ENCODE measurements at places on chromosomes 12 and 14.

DNA sequence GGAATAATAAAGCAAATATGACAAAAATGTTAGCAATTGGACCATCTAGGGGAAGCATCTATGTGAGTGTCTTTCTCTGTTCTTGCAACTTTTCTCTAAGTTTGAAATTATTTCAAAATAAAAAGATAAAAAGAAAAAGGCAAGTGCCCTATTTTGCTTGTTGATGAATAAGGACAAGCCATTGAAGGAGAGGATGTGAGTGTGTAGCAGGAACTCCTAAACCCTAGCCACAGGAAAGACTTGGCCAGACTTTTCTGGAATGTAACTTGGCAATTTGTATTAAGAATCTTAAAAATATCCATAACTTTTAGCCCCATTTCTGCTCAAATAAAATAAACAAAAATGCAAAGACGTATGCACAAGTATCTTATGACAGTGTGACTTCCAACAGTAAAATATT lies 279.4 kb downstream of the CACNA1C start:
- no peak for DNase-seq

DNA sequence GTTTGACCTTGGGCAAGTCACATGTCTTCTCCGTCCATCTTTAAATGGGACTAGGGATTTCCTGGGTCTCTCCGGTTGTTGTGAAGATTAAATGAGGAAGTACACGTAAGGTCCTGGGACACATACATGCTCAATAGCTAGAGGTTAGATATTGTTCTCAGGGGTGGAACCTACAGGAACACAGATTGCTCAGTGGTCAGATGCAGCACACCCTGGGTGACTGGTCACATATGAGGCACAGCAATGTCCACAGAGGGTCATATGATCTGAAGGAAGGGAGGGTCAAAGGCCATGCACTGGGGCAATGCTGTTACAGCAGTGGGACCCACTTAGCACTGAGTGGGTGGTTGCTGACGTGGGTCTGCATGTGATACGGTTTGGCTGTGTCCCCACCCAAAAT lies 11.4 kb upstream of the SLC8B1 start:
- no peak for DNase-seq

DNA sequence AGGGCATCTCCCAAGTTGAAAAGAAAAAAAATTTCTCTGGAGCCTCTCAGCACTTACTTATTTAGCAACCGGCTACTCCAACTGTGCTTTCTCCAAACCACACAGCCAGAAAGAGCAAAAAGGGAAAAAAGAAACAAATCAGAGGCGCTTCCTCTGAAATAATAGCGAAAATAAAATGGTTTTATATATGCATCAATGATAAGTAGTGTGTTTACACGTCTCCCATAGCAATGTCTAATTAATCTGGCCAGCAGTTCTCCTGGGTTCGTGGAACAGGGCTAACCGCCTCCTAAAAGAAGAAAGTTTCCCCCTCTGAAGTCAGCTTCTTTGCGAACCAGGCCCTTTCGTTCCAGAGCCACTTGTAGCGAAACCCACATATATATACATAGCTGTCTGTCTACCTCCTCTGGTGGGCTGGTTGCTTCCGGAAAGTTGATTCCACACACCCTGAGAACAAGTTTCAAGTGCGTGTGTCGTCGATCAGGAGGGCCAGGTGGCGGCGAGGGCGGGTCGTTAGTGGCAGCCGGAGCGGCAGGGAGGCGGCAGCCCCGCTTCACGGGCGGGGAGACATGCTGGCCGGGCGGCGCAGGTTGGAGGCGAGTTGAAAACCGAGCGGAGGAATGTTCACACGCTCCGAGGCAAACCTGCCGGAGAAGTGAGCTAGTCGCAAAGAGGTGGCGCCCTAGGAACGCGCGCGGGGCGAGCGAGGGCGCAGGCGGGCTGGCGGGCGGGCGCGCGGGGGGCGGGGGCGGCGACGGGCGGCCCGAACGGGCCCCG lies 2.7 kb downstream of the PTHLH start:
- peak; percentile 84 for DNase-seq

DNA sequence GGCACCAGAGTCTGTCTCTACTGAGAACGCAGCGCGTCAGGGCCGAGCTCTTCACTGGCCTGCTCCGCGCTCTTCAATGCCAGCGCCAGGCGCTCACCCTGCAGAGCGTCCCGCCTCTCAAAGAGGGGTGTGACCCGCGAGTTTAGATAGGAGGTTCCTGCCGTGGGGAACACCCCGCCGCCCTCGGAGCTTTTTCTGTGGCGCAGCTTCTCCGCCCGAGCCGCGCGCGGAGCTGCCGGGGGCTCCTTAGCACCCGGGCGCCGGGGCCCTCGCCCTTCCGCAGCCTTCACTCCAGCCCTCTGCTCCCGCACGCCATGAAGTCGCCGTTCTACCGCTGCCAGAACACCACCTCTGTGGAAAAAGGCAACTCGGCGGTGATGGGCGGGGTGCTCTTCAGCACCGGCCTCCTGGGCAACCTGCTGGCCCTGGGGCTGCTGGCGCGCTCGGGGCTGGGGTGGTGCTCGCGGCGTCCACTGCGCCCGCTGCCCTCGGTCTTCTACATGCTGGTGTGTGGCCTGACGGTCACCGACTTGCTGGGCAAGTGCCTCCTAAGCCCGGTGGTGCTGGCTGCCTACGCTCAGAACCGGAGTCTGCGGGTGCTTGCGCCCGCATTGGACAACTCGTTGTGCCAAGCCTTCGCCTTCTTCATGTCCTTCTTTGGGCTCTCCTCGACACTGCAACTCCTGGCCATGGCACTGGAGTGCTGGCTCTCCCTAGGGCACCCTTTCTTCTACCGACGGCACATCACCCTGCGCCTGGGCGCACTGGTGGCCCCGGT lies at the start of gene PTGDR:
Gene PTGDR, plus strand, starts transcription at position 198 of the 778 bp plus-strand sequence. Its CDS starts 117 bp downstream, at position 315.
- no peak for DNase-seq

GRCh38 chr14:89922031-89922907 lies 32.3 kb downstream of the EFCAB11 start:
- DNase-seq: peak; percentile 95

GRCh38 chr14:61472011-61472672 lies 150.8 kb downstream of the PRKCH start:
- DNase-seq: peak; percentile 98

DNA sequence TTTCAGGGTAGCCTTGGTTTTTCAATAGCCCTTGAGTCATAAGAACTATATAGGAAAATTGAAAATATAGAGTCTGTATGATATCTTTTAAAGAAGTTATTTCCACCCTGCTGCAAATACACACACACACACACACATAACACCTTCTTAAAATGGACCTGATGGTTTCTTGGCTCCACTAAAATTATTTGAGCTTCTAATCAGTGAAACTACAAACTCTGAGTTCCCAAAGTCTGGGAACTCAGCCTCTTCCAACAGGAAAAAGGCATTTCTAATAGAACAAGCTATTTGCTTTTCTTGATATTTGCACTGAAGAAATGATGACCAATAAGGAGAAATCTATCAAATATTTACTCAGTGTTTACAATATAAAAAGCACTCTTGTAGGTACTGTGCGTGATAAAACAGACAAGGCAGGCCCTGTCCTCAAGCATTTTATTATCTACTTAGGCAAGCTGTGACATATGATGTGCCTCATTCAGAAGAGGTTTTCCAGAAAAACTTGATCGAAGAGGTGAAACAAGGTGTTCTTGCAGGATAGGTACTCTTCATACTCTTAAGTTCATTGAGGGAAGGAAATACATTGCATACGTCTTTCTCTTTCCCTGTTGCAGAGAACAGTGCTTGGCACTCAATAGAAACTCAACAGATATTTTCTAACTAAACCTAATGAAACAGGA lies 88.6 kb downstream of the MGST1 start:
- no peak for DNase-seq

DNA sequence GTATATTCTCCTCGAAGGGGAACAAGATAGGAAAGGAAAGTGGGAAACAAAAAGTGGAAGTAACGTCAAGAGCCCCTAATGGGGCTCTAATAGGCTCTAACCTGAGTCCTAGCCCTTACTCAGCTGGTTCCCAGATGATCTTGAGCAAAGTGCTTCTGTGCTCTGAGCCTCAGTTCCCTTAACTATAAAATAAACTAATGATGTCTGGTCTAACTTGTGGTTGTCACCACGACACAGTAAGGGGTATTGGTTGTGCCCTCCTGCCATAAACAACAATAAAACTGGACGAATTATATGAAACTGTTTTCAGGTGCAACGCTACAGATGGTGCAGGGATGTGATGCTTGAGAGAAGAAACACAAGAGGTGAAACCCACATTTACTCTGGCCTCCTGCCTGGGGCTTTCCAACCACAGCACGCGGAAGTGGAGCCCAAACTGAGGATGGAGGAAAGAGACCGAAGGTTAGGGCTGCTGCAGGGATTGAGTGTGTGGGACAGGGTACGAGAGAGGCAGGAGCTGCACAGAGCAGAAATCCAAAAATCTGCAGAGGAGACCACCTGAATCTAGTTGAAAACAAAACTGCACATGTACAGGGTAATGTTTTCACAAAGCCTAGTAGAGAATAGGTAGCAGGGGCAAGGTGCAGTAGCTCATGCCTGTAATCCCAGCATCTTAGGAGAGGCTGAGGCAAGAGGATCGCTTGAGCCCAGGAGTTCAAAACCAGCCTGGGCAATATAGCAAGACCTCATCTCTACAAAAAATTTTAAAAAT lies 45.6 kb upstream of the BCL2L14 start:
- DNase-seq: no peak

DNA sequence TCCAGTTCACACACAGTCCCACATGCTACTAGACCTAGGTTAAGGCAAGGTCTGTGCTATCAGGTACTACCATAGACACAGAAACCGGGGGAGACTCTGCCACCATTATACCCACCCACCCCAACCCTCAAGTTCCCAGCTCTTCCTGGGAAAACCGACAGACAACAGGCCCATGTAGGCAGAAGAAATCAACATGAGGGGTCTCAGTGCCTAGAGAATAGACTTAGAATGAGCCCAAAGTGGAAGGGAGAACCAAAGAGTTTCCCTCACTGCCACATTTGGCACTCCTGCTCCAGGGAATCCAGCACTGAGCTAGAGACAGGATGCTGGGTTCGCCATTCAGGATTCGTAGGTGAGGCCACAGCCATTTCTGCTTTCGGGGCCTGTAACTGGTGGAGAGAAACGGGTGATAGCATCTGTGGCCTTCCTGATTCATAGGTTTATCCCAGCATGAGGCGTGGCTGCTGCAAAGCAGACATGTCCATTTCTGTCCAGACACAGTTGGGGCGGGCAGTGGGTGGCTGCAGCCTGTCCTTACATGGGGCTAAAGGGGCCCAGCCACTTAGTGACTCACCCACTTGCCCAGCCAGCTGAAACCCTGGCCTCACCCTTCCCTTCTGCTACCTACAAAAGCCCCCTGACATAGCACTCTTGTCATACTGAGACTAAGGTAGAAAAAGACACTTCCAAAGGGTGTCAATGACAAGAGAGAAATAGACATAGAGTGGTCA lies 69.4 kb downstream of the IRF2BPL start:
- DNase-seq: peak; percentile 88

GRCh38 chr12:47762850-47763465 lies 4.3 kb upstream of the RAPGEF3 start:
- no peak for DNase-seq

DNA sequence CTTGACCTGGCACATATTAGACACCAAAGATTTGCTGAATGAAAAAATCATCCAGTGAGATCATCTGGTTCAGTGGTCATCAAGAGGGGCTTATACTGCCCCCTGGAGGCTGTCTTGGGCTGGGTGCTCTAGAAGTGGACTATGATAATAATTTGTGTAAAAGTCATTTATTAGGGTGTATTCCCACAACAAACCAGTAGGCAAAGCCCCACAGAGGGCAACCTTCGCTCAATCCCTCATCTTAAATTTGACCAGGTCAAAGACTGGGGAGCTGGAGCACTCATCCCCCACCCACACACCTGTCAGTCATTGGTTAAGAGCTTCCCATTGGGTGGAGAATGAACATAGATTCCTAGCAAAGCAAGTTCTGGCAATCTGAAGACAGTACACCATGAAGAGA lies 20.0 kb upstream of the FICD start:
- DNase-seq: peak; percentile 69

GRCh38 chr14:50339178-50339804 lies 27.2 kb downstream of the DMAC2L start:
- DNase-seq: no peak

DNA sequence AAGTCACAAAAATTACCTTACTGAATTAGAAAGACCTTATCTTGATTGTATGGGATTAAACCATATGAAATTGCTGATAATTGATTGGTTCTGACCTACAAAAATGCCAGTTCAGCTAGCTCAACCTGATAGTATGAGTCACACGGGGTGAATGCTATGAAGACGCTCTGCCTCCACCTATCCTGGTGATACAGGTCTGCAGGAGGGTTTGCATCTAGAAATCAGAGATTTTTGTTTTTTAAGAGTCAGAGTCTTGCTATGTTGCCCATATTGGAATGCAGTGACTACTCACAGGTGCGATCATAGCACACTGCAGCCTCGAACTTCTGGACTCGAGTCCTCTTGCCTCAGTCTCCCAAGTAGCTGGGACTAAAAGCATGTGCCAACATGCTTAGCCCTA lies 120.4 kb downstream of the HMGA2 start:
- peak; percentile 44 for DNase-seq

DNA sequence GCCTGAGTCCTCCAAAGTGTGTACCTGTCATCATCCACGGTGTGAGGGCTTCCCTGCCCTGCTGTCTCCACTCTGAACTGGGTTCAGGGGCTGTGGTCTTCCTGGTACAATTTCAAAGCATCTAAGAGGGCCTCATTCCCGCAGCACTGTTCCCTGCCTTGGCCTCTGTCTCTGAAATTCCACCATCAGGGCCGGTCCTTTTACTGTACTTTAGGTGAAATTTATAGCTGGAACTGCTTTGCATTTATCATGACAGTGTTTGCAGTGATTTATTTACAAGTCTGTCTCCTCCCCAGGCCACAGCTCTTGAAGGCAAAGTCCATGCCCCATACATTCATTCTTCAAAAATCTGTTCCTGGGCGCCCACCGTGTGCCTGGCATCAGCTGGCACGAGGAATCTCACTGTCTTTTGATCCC lies 36.9 kb upstream of the NCOR2 start:
- DNase-seq: no peak

DNA sequence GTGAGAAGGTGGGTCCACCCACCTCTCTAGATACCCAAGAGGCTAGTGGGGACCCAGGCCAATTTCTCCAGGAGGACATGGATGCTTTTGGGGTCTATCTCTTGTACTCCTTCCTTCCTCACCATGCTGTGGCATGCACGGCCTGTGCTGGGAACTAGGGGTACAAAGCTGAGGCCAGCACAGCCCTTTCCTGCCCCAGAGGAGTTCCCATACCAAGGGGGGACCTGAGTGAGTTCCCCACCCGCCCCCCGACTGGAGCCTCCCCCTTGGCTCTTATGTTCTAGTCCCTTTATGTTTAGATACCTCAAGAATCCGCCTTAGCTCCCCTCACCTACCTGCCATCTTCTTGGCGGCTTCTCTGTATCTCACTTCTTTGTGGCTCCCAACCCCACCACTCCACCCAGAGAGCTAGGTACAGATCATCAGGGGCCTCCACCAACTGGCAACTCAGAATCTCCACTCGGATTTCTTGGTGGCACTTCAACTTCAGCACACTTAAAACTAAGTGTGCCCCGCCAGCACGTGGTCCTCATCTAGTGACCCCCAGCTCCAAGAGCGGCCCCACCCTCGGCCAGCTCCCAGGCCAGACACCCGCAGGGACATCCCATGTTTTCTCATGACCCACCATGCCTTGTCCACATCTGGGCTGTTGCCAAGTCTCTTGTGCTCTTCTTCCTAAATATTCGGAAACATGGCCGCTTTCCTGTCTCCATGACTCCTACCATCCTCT lies 115.2 kb upstream of the RTL1 start:
- no peak for DNase-seq
